ENCODE measurements at places on chromosomes 5 and 9. TPM values are rescaled to one million over a fixed set of nuclear protein-coding genes. Genes with fewer than 3 reads are reported as not detected.

The SOHLH1 gene
- polyA plus RNA-seq, result not detected

The ASTN2 gene
- 3.2 TPM for polyA plus RNA-seq

GRCh38 chr9:36486933-36487481 lies 85.7 kb upstream of the MELK start:
- H3K4me1 ChIP-seq, result peaks cover 68% of the 10 kb centered on the region
- peak overlapping the region; percentile 88 for H3K4me3 ChIP-seq
- peak overlapping the region; percentile 81 for H3K27ac ChIP-seq
- peak; percentile 54 for DNase-seq
- peaks cover 2% of the 10 kb centered on the region for H3K36me3 ChIP-seq

GRCh38 chr9:3856592-3856991 lies 330.8 kb upstream of the RFX3 start:
- H3K27ac ChIP-seq, result no peak overlapping the region
- no peaks in the 10 kb centered on the region for H3K4me1 ChIP-seq
- no peak for DNase-seq
- no peaks in the 10 kb centered on the region for H3K36me3 ChIP-seq
- no peaks in the 10 kb centered on the region for H3K27me3 ChIP-seq

- H3K4me3 ChIP-seq, result no peak overlapping the region
- H3K4me1 ChIP-seq, result no peaks in the 10 kb centered on the region
- DNase-seq, result no peak
Observed at GRCh38 chr5:179158556-179158955, 98.4 kb downstream of the ZNF354C start.

DNA sequence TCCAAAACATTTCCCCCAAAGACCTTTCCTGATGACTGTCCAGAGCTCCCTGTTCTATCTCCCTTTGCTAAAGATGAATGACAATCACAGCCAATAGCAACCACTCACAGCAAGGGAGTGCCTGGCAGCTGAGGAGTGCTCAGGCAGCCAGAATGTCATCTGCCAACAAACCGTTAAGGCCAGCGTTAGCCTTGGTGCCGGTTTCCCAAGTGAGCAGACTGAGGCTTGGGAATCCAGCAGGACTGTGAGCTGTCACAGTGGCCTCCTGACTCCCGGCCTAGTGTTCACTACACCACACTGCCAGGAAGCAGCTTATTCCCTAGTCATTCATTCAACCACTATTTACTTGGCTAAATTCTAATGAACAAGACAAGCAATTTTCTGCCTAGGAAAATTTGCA lies 24.7 kb downstream of the STK10 start:
- H3K4me1 ChIP-seq, result peaks cover 37% of the 10 kb centered on the region
- H3K27ac ChIP-seq, result peak overlapping the region; percentile 81
- peak overlapping the region; percentile 57 for H3K4me3 ChIP-seq
- H3K27me3 ChIP-seq, result no peaks in the 10 kb centered on the region
- H3K36me3 ChIP-seq, result no peaks in the 10 kb centered on the region

GRCh38 chr9:89991204-89991790 lies 386.5 kb downstream of the GADD45G start:
- no peaks in the 10 kb centered on the region for H3K4me1 ChIP-seq
- no peaks in the 10 kb centered on the region for H3K36me3 ChIP-seq
- no peak overlapping the region for H3K27ac ChIP-seq
- no peak for DNase-seq
- no peak overlapping the region for H3K4me3 ChIP-seq

DNA sequence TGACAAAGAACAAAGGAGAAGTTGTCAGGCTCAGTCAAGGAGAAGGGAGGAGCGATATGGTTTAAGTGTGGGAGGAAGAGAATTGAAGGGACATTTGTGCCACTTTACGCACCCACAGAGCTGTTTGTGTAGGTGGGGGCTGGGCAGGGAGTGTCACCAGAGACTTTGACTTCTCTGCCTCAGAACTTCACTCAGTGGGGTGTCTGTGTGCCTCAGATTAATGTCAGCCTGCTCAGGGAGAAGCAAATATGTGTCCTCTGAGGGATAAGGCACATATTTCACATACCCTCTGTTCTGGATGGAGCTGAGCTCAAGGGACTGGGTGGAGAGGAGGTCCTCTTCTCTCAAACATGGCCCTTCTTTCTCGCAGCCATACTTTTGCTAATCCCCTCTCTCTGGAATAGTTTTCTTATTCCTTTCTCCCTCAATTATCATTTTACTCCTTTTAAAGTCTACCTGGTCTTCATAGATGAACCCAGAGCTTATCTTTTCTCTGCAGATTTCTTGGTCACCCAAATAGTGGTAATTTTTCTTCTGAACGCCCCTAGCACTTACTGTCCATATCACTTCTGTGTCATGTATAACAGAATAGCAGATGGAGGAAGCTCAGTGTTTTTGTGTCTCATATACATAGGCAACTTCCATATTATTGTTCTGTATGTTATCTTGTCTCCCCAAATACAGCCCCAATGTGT lies 77.0 kb downstream of the IQGAP2 start:
- peaks cover 2% of the 10 kb centered on the region for H3K36me3 ChIP-seq
- no peak overlapping the region for H3K4me3 ChIP-seq
- peaks cover 62% of the 10 kb centered on the region for H3K4me1 ChIP-seq
- no peaks in the 10 kb centered on the region for H3K27me3 ChIP-seq
- no peak for DNase-seq

GRCh38 chr5:100790951-100791350 lies 112.1 kb downstream of the ST8SIA4 start:
- peaks cover 5% of the 10 kb centered on the region for H3K36me3 ChIP-seq

The NDUFB6 gene
- polyA plus RNA-seq, result 70.0 TPM

The GRIA1 gene
- polyA plus RNA-seq, result not detected

- no peak overlapping the region for H3K27ac ChIP-seq
- no peak for DNase-seq
- H3K4me1 ChIP-seq, result peaks cover 33% of the 10 kb centered on the region
- H3K4me3 ChIP-seq, result no peak overlapping the region
Observed at GRCh38 chr5:41929035-41929434, 4.0 kb downstream of the FBXO4 start.

DNA sequence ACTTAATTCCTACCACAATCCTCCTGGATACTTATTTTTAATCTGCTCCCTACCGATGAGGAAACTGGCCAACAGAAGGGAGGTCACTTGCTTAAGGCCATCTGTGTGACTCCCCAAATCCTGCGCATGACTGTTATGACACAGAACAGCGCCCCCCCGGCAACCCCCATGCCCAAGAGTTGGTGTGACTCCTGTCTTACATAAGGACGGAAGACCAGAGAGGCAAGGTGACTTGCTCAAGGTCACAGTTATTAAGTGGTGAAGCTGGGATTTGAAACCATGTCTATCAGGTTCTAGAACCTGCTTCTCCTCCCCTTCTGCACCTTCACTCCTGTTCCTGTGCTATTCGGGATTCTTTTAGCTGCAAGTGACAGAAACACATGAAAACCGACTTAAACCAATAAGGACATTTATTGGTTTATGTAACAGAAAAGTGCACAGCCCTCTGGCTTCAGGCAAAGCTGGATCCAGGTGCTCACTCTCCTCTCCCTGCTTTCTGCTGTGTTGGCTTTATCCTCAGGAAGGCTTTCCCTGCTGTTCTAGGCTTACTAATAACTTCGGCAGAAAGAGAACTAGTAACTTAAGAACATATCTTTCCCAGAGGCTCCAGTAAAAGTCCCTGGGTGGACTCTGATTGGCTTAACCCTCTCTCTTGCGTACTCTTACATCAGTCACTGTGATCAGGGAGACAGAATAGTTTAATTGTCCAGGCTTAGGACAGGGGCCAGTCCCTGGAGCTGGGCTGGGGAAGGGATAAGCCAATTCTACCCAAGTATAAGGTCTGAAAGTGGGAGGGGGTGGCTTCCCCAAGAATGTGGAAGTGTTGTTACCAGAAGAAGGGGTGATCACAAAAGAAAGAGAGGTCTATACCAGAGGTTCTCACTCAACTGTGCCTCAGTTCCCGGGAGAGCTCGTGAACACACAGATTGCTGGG lies 43.7 kb downstream of the FGF18 start:
- H3K4me1 ChIP-seq, result no peaks in the 10 kb centered on the region
- H3K27ac ChIP-seq, result no peak overlapping the region
- no peaks in the 10 kb centered on the region for H3K36me3 ChIP-seq
- no peak overlapping the region for H3K4me3 ChIP-seq
- no peak for DNase-seq

- H3K4me1 ChIP-seq, result no peaks in the 10 kb centered on the region
- no peaks in the 10 kb centered on the region for H3K36me3 ChIP-seq
- no peaks in the 10 kb centered on the region for H3K27me3 ChIP-seq
- H3K27ac ChIP-seq, result no peak overlapping the region
- no peak overlapping the region for H3K4me3 ChIP-seq
Observed at GRCh38 chr9:81384911-81385310, 304.4 kb downstream of the TLE1 start.

The LCNL1 gene
- polyA plus RNA-seq, result not detected

GRCh38 chr5:67301285-67301903 lies 104.8 kb upstream of the CD180 start:
- H3K4me3 ChIP-seq, result no peak overlapping the region
- peaks cover 4% of the 10 kb centered on the region for H3K27me3 ChIP-seq
- DNase-seq, result no peak
- peaks cover 5% of the 10 kb centered on the region for H3K4me1 ChIP-seq

The SIT1 gene
- 91.6 TPM for polyA plus RNA-seq

DNA sequence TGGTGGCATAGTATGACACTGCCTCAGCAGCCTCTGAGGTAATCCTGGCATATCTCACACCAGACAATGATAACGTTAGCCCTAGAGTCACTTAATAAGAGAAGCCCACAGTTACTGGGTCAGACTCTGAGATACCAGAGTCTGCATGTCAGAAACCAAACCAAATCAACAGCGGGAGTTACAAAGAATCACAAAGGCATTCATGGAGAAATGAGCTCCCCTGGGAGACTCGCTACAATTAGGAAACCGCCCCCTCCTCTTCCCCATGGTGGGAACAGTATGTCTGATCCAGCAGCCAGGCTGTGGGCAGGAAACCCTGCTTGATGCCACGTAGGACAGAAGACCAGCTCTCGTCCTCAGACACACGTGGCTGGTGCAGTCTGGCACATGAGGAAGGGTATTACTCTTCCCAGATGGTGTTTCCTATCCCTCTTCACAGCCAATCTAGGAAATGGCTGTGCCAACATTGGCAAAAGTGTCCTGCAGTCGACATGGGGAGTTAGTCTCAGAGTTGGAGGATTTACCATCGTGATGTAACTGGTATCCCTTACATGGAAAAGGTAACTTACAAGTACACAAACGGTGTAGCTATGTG lies 485.4 kb downstream of the ZNF608 start:
- H3K27ac ChIP-seq, result no peak overlapping the region
- H3K4me1 ChIP-seq, result no peaks in the 10 kb centered on the region
- no peak for DNase-seq
- no peaks in the 10 kb centered on the region for H3K27me3 ChIP-seq
- no peaks in the 10 kb centered on the region for H3K36me3 ChIP-seq
- H3K4me3 ChIP-seq, result no peak overlapping the region

DNA sequence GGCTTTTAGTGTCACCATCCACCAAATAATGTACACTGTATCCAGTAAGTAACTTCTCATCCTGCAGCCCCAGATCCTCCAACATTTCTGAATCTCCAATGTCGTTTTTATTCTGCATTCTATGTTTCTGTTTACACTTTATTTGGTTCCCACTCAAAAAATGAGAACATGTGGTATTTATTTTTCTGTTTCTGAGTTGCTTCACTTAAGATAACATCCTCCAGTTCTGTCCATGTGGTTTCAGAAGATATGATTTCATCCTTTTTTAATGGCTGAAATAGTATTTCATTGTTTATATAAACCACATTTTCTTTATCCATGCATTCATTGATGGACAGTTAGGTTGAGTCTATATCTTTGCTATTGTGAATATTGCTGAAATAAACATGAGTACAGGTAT lies 677.3 kb upstream of the FTMT start:
- no peaks in the 10 kb centered on the region for H3K27me3 ChIP-seq
- H3K4me1 ChIP-seq, result no peaks in the 10 kb centered on the region
- no peak overlapping the region for H3K27ac ChIP-seq
- H3K36me3 ChIP-seq, result no peaks in the 10 kb centered on the region

GRCh38 chr9:95607507-95607906 lies 90.7 kb upstream of the PTCH1 start:
- no peaks in the 10 kb centered on the region for H3K36me3 ChIP-seq
- H3K27ac ChIP-seq, result no peak overlapping the region
- H3K4me1 ChIP-seq, result no peaks in the 10 kb centered on the region
- H3K4me3 ChIP-seq, result no peak overlapping the region

GRCh38 chr5:111993242-111993641 lies 236.2 kb upstream of the NREP start:
- H3K27ac ChIP-seq, result no peak overlapping the region
- H3K4me3 ChIP-seq, result no peak overlapping the region
- no peaks in the 10 kb centered on the region for H3K36me3 ChIP-seq
- peaks cover 4% of the 10 kb centered on the region for H3K27me3 ChIP-seq
- no peaks in the 10 kb centered on the region for H3K4me1 ChIP-seq

DNA sequence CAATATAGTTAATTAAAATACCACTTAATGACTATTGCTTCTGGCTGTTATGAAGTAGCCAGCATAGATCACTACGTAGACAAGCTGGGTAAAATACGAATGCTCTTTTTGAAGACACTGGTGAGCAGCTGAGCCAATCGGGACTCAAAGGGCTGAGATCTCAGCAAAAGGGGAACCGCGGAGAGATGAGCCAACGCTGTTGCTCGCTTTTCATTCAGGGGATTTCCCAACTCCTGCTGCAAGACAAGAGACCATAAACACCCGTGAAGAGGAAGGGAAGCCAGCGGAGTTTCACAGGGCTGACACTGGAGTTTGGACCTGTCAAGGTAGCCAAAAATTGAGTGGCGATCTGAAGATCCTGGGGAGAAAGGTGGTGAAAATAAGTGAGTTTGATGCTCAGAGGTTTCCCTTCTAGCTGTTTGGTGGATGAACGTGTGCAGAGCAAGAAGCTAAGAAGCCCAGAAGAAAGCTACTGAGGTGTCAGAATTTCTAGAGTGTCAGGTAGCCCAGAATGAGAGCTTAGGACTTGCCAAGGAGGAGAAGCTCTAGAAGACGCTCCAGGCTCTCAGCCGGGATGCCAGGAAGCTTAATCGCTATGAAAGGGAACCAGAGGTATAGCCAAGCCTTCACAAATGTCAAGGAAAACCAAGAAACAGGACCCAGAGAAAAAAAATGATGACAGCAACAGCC lies 79.6 kb upstream of the RNU6ATAC start:
- peak overlapping the region; percentile 54 for H3K4me3 ChIP-seq
- H3K4me1 ChIP-seq, result peaks cover 22% of the 10 kb centered on the region
- peak overlapping the region; percentile 78 for H3K27ac ChIP-seq
- DNase-seq, result peak; percentile 39
- H3K27me3 ChIP-seq, result peaks cover 9% of the 10 kb centered on the region

The ZDHHC11B gene
- polyA plus RNA-seq, result not detected

DNA sequence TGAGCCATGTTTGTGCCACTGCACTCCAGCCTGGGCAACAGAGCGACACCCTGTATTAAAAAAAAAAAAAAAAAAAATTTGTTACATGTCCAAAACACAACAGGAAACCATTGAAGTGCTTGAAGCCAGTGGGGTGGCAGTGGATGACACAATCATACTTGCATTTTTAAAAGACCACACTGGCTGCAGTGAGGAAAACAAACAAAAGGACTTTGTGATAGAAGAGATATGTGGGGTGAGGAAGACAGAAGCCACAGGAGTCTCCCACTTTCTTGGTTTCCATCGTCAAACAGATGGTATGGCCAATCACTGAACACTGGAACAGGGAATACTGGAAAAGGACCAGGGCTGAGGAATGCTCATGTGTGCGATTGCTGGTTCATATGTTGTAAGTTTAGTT lies 20.9 kb upstream of the COMMD10 start:
- no peak for DNase-seq
- H3K27me3 ChIP-seq, result peaks cover 22% of the 10 kb centered on the region
- H3K36me3 ChIP-seq, result no peaks in the 10 kb centered on the region
- H3K4me1 ChIP-seq, result no peaks in the 10 kb centered on the region

The PCDHA4 gene
- not detected for polyA plus RNA-seq

- DNase-seq, result no peak
- H3K4me3 ChIP-seq, result no peak overlapping the region
- H3K4me1 ChIP-seq, result no peaks in the 10 kb centered on the region
- peaks cover 13% of the 10 kb centered on the region for H3K27me3 ChIP-seq
Observed at GRCh38 chr5:1925111-1926070, 42.7 kb upstream of the IRX4 start.

The TAF11L12 gene
- not detected for polyA plus RNA-seq

Data from naive thymus-derived CD8-positive, alpha-beta T cell (primary cell).